ENCODE measurements at places on chromosomes 5 and 9.

- DNase-seq, result no peak
These were observed 371.2 kb downstream of the PDE4D start for GRCh38 chr5:59522201-59522831.

DNA sequence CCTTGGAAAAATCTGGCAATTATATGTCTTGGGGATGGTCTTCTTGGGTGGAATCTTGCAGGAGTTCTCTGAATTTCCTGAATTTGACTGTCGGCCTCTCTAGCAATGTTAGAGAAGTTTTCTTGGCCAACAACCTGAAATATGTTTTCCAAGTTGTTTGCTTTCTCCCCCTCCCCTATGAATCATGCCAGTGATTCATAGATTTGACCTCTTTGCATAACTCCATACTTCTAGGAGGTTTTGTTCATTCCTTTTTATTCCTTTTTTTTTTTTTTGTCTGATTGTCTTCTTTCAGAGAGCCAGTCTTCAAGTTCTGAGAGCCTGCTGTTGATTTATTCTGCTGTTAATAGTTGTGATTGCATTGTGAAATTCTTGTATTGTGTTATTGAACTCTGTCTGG, 56.7 kb upstream of the SLC44A1 start:
- DNase-seq, result no peak

DNA sequence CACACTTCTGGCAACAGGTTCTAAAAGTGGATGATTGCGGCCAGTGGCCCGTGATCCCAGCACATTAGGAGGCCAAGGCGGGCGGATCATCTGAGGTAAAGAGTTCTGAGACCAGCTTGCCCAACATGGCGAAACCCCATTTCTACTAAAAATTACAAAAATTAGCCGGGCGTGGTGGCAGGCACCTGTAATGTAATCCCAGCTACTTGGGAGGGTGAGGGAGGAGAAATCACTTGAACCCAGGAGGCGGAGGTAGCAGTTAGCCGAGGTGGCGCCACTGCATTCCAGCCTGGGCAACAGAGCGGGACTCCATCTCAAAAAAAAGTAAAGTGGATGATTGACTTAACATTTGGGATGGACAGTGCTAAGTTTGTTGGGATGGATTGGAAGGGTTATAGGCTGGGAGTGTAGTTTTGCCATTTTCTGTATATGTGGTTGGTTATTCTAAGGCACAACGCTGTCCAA, 3.4 kb downstream of the MATR3 start:
- no peak for DNase-seq

DNA sequence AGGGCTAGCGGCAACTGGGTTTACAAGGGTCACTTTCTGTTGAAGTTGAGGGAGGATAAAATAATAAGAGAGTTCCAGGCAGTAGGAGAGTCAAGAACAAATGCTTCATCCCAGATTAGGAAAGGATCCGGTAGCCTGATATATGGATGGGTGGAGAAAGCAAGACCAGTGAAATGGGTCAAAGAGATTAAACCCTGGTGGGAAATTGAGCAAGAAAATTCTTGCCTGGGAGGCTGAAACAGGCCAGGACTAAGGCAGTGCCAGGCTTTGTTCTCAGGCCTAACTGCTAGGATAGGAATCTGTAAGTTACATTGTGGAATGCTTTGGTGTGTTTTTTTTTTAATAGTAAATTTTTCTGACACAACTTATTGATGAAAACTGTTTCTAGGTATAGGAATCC, 257.4 kb upstream of the RFX3 start:
- DNase-seq, result no peak

GRCh38 chr9:27341545-27342294, 44.8 kb upstream of the EQTN start:
- DNase-seq, result no peak

- DNase-seq, result no peak
These were observed 11.8 kb downstream of the TRUB2 start for GRCh38 chr9:128310461-128310860.

GRCh38 chr9:124941679-124942561, 1.0 kb upstream of the GOLGA1 start:
- DNase-seq, result no peak

GRCh38 chr5:431001-431710, 11.8 kb upstream of the EXOC3 start:
- no peak for DNase-seq

DNA sequence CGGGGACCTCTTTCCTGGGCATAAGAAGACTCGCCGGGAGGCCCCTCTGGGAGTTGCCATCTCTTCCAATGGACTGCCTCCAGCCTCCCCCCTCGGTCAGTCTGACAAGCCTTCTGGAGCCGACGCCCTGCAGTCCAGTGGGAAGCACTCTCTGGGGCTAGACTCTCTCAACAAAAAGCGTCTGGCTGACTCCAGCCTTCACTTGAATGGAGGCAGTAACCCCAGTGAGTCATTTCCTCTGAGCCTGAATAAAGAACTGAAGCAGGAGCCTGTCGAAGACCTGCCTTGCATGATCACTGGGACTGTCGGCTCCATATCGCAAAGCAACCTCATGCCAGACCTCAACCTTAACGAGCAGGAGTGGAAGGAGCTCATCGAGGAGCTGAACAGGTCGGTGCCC, 28.4 kb upstream of the LTC4S start:
- DNase-seq, result no peak

DNA sequence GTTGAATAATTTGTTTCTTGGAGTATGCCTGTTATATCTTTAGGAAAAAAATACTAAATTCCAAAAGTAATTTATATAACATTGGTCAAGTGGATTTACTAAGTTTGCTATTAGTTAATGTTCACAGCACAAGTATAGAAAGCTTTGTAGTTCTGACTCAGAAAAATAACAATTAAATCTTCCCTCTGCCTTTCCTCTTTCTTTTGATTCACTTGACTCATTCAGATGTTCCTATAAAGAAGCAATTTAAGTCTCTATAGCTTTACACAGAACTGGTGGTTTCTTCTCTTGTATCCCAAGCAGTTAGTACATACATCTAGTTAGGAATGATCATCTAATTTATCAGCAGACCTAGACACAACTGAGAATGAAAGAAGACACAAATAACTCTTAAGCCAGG, 4.5 kb upstream of the CDC42SE2 start:
- no peak for DNase-seq

DNA sequence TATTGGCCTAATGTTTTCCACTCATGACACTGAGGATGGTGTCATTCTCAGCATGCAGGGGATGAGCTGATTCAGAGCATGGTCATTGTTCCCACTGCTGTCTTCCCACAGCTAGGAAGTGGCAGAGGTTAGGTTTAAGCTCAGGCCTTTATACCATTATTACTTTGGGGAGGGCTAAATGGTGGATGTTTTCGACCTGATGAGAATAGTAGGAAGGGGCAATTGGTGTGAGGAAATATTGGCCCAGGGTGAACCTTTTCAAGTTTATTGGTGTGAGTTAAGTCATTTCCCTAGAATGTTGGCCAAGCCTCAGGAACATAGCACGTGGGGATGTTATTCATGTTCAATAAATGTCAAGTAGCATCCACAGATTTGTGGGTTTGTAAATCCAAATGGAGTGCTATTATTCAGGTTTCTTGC, 59.6 kb downstream of the ARHGAP26 start:
- no peak for DNase-seq

GRCh38 chr5:77400645-77401044, 91.5 kb downstream of the WDR41 start:
- DNase-seq, result no peak

- DNase-seq, result no peak
These were observed 21.2 kb downstream of the IL9 start for GRCh38 chr5:135874461-135874860.

DNA sequence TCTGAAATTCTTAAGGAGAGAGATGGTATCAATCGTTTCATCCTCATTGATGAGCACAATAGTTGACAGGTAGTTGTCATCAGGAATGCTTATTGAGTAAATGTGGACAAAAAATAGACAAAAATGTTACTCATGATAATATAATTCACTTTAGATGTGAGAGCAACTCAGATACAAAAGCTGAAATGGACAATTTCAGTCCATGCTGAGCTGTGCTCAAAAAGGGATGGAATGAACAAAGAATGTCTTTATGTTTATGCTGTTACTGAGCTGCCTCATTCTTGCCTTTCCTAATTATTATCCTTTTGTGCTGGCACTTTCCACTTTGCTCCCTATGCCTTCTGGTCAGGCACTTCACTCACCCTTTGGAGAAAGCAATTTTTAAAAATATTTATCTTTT, 49.5 kb downstream of the JAKMIP2 start:
- DNase-seq, result no peak

Measured in NCI-H1436 treated with DMSO at 0.1 percent for 48 hours (cell line).